Aortic smooth muscle cell (primary cell): ENCODE measurements at places on chromosomes 3 and 15. TPM values are rescaled to one million over a fixed set of nuclear protein-coding genes. Genes with fewer than 3 reads are reported as not detected.

Gene CD96
- total RNA-seq = under 0.01 TPM in 2 replicates

Gene SLC2A2
- total RNA-seq = not detected in 2 replicates

Gene THAP10
- 2.0 and 2.1 TPM in 2 replicates for total RNA-seq

Gene LINS1
- total RNA-seq = 7.2 and 8.6 TPM in 2 replicates

Gene CX3CR1
- total RNA-seq = under 0.01 TPM in 2 replicates

Gene KIF7
- total RNA-seq = 16.4 and 19.0 TPM in 2 replicates

Gene CNBP
- 214 and 245 TPM in 2 replicates for total RNA-seq

Gene PEX5L
- 0.26 TPM in 1 of 2 replicates, not detected in the other for total RNA-seq

Gene NMB
- total RNA-seq = 1.7 and 1.8 TPM in 2 replicates

Gene DNAJA4
- 2.1 and 3.0 TPM in 2 replicates for total RNA-seq

Gene HSPBAP1
- total RNA-seq = 5.3 and 6.4 TPM in 2 replicates

Gene RAB27A
- 4.6 and 9.7 TPM in 2 replicates for total RNA-seq

Gene PLCB2
- 0.19 and 0.53 TPM in 2 replicates for total RNA-seq

Gene DNAH1
- total RNA-seq = 3.3 and 3.9 TPM in 2 replicates

Gene SI
- total RNA-seq = not detected in 2 replicates

Gene ZMYND10
- total RNA-seq = 1.9 and 2.8 TPM in 2 replicates

Gene HAPLN3
- 5.2 and 20.6 TPM in 2 replicates for total RNA-seq

Gene CSPG4
- total RNA-seq = 23.8 and 58.4 TPM in 2 replicates

Gene SLC38A3
- not detected in 2 replicates for total RNA-seq

Gene ROPN1
- total RNA-seq = not detected in 2 replicates

Gene DMXL2
- total RNA-seq = 18.0 and 18.9 TPM in 2 replicates

Gene TGM4
- 0.13 TPM in 1 of 2 replicates, not detected in the other for total RNA-seq

Gene VIPR1
- 0.26 and 1.4 TPM in 2 replicates for total RNA-seq

Gene GOLGA8G
- total RNA-seq = not detected in 2 replicates

Gene ACTR8
- total RNA-seq = 50.5 and 53.2 TPM in 2 replicates

Gene CCDC13
- total RNA-seq = 0.50 and 1.1 TPM in 2 replicates

Gene SSUH2
- total RNA-seq = not detected in 2 replicates

Gene ASB14
- under 0.01 TPM in 1 of 2 replicates, not detected in the other for total RNA-seq

Gene PRTG
- 0.40 and 0.62 TPM in 2 replicates for total RNA-seq

Gene SLTM
- 71.5 and 79.7 TPM in 2 replicates for total RNA-seq

Gene KIAA1143
- 19.7 and 21.8 TPM in 2 replicates for total RNA-seq

Gene SEC11A
- 257 and 271 TPM in 2 replicates for total RNA-seq

Gene INSYN1
- 3.0 and 5.2 TPM in 2 replicates for total RNA-seq

Gene FAM81A
- 0.13 and 0.25 TPM in 2 replicates for total RNA-seq
